ENCODE measurements at places on chromosomes 3 and 15.

- DNase-seq: no peak
Measured at GRCh38 chr3:396293-396692, 199.7 kb downstream of the CHL1 start.

DNA sequence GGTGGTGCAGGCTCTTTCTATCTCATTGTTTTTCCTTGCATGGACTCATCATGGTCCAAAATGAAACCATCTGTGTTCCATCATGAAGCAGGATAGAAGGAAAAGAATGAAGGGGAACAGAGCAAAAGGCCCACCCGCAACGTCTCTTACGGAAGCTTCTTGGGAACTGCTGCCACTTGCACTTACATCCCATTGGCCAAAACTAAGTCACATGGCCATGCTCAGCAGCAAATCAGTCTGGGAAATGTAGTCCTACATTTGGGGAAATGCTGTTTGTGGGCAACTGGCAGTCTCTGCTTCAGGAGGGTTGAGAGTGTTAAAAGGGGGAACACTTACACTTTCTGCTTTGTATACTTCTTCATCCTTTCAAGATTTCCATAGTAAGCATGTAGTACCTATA, 191.6 kb downstream of the SV2B start:
- DNase-seq: peak; percentile 20

DNA sequence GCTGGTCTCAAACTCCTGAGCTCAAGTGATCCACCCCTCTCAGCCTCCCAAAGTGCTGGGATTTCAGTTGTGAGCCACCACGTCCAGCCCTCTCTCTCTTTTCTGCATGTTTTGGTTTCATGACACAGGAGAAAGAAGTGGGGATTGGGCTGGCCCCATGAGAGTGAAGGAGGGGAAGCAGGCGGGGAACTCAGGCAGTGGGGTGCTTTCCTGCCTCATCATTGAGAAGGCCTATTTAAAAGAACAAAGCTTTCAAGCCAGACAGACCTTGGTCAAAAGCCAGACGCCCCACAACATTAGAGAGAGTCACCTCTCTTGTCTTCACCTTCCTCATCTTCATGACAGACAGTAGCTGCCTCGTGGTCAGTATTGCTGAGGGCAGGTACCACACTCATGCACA, 15.9 kb downstream of the PSTPIP1 start:
- no peak for DNase-seq

DNA sequence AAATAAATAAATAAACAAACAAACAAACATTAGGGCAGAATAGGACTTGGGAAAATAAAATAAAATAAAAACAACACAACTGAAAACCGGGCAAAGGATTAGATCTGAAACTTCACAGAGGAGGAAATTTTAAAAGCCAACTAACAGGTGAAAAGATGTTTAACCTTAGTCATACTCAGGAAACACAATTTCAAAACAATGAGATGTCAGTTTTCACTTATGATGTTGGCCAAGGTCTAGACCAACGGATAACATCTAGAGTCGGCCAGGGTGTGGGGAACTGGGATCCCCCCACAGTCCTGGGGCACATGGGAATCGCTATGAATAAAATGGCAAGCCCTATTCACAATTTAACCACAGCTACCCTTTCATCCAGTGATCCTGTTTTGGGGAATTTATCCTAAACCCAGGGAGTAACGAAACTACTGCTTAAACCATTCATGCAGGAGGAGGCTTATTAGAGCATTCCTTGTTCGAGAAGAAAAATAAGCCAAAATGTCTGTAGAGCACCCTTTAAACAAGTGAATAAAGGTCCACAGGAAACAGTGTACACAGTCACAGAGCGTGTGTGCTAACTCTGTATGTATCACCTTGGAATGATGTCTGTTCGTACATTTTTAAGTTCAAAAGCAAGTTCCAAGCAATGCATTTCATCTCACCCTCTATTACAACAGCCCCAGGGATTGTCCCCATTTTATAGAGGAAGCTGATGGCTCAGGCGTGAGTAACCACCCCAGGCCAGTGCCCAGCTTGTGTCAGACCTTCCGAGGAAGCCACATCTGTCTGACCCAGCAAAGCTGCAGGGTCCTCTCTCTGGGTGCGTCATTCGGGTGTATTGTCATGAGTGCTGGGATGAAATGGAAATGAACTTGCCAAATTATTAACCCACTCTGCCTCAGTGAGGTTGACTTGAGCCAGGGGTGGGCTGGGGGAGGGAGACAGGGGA, 6.3 kb upstream of the ANPEP start:
- DNase-seq: no peak

- DNase-seq: no peak
Measured at GRCh38 chr3:42500091-42500490, 2.4 kb upstream of the VIPR1 start.

DNA sequence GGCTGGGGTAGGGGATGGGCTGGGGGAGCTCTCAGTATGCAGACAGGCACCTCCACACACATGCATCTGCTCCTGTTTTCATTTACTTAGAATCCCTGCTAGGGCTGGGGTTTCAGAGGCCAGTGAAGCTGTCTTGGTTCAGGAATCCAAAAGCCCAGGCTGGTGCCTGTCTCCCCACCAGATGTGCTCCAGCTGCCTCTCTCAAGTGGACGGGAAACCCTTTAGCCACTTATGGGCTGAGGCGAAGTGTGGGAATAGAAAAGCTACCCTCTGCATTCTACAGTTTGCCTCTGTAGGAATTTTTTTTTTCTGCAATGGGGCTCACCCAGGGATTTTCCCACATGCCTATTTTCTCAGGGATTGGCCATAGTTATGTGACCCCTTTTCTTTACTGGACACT, 72.5 kb downstream of the ATP2B2 start:
- no peak for DNase-seq

- DNase-seq: no peak
Measured at GRCh38 chr3:81765400-81765799, 4.0 kb upstream of the GBE1 start.

GRCh38 chr3:128763967-128764366, 38.0 kb downstream of the RAB7A start:
- peak; percentile 53 for DNase-seq

- no peak for DNase-seq
Measured at GRCh38 chr3:177190756-177191681, 6.3 kb downstream of the TBL1XR1 start.

DNA sequence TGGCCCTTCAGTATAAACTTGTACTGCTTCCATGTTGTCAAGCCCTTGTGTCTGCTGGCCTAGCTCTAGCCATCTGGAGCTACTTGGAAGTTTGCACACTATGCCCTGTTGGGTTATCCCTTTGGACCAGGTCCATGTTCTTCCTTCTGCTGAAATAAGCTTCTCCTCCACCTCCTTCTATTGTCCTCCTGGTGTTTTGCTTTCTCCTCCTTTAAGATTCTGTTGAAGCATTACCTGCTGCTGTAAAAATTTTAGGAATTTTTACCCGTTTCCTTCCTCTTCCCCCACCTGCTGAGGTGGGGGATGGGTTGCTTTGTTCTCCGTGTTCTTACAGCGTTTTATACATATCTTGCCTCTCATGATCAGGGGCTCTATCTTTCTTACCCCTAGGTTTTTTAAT, 51.7 kb downstream of the SH3GL3 start:
- DNase-seq: no peak

GRCh38 chr3:124034016-124034843, 42.3 kb upstream of the ROPN1 start:
- DNase-seq: peak; percentile 21

DNA sequence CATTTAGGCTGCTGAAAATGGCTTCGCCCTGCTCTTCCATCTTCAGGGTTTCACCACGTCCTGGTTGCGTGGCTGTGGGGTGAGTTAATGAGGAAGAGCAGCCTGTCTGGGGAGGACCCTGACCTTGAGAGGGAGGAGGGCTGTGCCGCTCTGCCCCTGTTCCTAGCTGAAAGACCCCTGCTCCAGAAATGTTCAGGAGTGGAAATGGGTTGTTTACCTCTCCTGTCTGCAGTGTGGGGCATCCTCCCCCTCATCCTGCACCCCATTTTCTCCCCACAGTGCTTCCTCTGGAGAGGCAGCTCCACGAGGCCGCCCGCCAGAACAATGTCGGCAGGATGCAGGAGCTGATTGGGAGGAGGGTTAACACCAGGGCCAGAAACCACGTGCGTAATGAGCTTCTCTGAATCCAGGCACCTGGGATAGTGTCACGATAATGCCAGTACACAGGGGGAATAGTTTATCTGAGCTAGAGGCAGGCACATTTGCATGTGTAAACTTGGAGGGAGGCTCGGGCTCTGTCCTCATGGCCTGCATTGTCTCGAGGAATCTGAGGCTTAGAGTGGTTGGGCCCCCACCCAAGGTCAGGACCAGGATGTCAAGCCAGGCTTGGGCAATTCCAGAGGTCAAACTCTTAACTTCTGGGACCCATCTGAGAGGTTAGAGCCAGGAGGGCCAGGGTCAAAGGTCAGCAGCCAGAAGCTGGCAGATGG, 4.0 kb downstream of the ANKDD1A start:
- DNase-seq: no peak

- no peak for DNase-seq
Measured at GRCh38 chr15:50298340-50298739, 32.8 kb upstream of the HDC start.

DNA sequence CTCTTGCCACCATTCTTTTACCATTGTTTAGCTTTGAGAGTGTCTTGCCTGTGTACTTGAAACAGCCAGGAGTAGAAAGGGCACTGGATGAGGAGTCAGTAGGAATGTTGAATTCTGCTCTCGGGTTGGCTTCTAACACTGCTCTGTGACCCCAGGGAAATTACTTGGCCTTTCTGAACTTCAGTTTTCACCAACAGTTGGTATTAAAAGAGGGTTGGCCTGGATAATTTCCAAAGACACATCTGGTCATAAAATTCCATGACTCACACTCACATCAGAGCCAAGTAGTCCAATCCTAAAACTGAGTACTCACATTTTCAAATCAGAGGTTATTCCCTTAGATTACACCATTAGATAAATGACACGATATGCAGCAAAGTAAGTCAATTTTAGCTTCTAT, 141.6 kb downstream of the ECT2 start:
- no peak for DNase-seq

GRCh38 chr3:162034368-162034767, 537.8 kb downstream of the OTOL1 start:
- no peak for DNase-seq

DNA sequence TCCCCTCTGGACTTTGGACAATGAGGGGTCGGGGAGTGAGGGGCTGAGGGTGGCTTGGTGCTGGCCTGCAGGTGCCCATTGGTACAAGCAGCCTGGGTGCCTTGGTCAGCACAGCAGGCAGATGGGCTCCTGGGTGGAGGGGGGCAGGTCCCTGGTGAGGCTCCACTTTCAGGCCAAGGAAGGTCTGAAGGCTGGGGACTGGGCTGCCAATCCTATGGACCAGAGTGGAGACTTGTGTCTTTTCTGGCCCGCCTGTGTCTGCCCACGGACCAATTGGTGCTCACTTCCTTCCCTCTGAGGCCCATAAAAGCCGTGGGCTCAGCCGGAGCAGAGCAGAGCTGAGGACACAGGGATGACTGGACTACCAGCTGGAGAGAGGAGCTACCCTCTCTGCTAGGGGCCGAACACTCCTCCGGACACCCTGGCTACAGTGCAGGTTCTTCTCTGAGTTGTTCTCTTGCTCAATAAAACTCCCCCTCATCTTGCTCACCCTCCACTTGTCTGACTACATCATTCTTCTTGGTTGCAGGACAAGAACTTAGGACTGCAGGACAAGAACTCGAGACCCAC, 31.9 kb upstream of the IREB2 start:
- DNase-seq: no peak

DNA sequence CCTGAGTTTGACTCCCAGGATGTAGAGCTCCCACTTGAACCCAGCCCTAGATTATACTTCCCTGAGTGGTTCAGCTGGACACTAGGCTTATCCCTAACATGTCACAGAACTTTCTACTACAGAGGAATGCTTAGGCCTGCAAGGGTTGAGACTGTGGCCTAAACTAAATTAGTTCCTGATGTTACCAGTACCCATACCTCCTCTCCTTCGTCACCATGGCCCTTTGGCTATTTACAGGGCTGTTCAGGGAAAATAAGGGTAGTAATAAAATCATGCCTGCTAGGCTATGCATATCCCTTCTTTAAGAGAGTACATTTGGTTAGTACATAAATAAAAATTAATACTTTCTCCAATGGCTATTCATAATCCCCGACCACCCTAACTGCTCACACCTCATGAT, 356.4 kb upstream of the RASGRP1 start:
- no peak for DNase-seq

DNA sequence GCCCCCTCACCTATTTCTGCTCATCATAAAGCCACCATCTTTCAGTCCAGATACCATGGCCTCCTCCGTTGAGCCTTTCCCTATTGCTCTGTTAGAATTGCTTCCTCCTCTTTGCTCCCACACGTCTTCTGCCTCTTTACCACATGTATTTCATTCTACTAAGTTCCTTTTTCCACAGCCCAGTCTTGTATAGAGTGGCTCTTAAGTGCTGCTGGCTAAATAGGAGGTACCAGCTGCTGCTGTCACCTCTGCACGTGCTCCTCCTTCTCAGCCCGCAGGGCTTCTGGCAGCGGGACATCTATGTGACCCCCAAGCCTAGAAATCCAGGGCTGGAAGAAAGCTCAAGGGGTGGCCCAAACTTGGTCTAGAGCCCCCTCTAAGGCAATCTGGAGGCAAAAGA, 38.8 kb upstream of the PLXND1 start:
- no peak for DNase-seq

DNA sequence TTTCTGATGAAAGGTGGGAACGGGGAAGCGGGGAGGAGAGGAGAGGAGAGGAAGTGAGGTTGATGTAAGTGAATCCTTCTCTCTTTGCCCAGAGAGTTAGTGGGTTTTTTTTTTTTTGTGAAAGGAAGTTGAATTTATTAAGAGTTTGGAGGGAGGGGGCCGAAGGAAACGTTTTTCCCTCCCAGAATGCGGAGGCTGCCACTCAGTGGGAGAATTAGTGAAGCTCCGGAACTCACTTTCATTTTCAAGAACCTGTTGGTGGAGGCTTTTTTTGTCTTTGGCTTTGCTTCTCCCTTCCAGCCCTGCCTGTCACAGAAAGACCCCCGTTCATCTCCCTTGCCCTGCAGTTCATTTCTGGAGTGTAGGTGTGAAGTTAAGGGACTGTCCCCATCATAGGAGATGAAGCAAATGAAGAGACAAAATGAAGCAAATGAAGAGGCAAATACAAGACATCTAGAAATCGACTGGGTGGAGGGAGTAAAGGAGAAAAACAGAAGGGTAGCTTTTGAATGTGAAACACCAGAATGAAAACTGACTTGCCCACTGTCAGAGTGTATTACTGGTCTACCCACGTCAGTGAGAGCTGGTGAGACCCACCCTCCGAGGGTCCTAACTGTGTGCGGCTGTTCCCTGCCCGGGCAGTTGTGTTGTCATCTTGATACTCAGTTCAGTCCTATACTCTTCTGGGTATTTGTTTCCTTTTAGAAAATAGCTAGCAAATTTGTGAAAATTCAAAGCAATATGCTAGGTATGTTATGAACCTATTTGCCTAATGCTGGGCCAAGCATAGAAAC, 91.5 kb downstream of the ITPR1 start:
- peak; percentile 56 for DNase-seq

- peak; percentile 78 for DNase-seq
Measured at GRCh38 chr3:14261229-14261628, 82.6 kb downstream of the LSM3 start.

GRCh38 chr3:194711913-194712312, 26.2 kb downstream of the FAM43A start:
- DNase-seq: no peak
